ENCODE measurements at places on chromosomes 5 and 9.

DNA sequence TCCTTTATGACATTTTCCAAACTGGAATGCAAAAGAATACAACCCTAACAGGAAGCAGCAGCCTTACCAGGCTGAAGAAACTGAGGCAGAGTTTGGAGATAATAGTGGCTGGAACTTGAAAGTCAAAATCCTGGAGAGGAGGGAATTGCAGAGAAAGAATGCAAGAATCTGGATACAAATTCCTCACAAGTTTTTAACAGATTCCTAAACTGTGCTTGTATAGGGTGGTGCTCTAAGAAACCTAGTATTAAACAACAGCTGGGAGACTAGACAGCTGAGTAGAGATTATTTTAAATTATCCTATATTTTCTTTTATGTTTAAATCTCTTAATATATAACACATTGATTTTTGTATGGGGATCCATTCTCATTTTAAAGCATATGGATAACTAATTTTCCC, 30.7 kb downstream of the INVS start:
- DNase-seq = no peak

DNA sequence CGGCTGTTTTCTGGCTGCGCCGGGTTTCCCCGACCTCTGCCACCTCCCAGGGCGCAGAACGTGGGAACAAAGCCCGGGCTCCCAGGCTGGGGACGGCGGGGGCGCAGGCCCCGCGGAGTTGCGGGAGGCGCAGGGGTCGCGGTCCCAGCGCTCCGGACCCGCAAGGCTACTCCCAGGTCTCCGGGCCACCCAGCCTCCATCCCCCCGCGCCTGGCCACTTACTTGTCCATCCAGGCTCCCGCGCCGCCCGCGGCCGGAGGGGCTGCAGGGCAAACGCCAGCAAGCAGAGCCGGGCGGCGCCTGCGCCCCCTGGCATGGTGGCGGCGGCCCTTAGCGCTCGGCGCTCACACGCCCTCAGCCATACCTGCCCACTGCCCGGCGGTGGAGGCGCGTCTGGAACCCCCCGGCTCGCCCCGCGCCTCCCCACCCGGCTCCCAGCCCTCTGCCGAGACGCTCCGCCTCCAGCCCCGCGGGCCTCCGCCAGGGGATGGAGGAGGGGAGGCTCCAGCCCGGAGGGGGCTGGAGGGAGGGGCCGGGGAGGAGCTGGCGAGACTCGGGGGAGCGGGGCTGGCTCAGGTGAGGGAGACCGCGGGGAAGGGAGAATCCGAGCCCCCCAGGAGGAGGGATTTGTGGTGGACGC, at the start of gene ADAM19:
Gene ADAM19 (minus strand): TSS at position 395 of the 640 bp plus-strand sequence. CDS start 79 bp downstream, at position 316.
- no peak for DNase-seq

- DNase-seq = no peak
Measured at GRCh38 chr5:56876327-56876726, 33.1 kb upstream of the SETD9 start.

GRCh38 chr9:5042661-5043178, 57.6 kb downstream of the JAK2 start:
- DNase-seq = no peak

GRCh38 chr9:115524453-115525059, 406.6 kb upstream of the TNC start:
- DNase-seq = peak; percentile 71

- no peak for DNase-seq
Measured at GRCh38 chr9:72119853-72120252, 29.4 kb upstream of the GDA start.

- DNase-seq = no peak
Measured at GRCh38 chr9:1910269-1910811, 104.8 kb upstream of the SMARCA2 start.

DNA sequence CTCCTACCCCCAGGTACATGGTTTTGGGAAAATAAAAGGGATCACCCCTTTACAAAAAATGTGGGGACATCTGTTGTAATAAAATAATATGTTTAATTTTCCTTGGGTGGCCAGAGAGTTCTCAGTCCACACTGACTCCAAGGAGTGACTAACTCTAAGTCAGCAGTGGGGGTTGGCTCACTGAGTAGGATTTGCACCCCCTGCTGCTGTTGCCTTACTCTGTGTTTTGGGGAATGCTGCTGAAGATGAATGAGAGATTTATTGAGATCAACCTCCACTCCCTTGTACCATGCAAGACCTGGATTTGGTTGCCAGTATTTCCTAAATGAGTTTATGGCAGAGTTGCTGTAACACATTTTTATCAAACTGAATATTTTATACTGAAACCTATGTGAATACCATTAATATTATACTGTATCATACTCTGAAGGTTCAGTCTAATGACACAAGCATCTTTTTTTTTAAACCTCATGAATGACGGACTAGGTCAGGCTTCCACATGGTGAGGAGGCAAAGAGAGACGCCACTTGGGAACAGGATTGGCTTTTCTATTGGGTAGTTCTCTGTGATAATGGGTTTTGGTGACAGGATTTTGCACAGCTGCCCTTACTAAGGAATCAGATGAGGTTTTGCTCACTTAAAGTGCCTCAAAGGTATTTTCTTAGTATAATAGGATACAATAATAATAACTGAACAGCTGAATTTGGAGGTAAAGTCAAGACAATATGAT, 121.3 kb upstream of the OSMR start:
- DNase-seq = peak; percentile 78

DNA sequence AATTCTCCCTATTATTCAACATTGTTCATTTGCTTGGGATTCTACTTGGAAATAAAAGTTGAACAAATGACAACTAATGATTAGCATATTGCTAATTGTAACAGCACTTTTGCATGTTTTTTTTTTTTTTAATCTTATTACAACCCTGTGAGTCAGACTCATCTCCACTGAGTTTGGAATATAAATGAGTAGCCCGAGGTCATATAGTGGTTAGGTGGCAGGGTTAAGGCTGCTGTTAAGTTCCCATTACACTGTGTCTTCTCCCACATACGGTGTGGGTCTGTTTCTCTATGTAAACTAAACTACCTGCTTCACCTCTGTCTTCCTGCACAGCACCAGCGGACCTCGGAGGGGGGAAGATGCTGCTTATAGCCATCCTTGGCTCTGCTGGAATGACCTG, 92.4 kb downstream of the EQTN start:
- no peak for DNase-seq

- DNase-seq = no peak
Measured at GRCh38 chr9:124477211-124477647, 27.0 kb downstream of the ADGRD2 start.

DNA sequence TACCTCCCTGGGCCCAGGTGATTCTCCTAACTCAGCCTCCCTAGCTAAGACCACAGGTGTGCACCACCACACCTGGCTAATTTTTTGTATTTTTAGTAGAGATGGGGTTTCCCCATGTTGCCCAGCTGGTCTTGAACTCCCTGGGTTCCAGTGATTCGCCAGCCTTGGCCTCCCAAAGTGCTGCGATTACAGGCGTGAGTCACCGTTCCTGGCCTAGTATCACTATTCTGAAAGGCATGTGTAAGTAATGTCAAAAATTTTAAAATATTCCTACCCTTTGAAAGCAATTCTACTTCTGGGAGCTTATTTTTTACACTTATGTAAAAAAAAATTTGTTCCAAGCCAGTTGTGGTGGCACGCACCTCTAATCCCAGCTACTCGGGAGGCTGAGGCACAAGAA, 27.1 kb upstream of the TLE1 start:
- DNase-seq = peak; percentile 59

DNA sequence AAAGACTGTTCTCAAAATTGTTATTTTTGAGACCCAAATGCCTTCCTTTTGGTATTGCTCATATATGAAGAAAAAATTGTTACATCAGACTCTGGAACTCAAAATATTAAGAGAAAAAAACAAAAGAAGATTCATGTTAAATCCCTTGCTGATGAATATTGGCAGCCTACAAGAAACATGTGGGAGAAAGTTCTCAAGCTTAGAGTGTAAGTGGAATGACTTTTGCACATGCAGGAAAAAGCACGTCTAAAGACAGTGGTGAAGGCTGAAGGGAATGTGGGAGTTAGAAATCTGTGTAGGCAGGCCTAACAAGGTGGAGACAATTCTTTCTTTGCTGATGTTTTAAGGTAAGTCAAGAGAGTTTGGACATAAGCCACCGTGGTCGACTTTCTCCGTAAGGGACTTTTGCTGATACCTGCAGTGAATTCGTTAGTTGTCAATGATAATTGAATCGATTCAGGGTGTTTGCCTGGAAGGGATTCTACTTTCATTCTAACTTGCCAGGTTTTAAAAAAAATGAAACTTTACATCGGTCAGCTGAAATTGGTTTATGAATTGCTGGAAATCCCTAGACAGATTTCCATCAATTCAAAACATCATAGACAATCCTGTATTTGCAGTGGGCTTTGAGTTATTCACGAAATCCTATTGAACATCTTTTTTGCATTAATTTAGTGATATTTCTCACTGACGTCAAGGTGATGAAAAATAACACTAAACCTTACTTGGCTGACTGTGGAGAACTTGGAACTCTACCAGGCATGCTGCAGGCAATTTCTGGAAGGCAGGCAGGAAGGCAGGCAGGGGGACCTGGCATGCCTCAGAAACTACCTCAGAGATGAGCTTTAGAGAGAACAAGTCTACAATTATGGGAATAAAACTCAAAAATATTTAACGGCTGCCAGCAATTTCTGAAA, 359.1 kb upstream of the ADAMTSL1 start:
- DNase-seq = no peak

DNA sequence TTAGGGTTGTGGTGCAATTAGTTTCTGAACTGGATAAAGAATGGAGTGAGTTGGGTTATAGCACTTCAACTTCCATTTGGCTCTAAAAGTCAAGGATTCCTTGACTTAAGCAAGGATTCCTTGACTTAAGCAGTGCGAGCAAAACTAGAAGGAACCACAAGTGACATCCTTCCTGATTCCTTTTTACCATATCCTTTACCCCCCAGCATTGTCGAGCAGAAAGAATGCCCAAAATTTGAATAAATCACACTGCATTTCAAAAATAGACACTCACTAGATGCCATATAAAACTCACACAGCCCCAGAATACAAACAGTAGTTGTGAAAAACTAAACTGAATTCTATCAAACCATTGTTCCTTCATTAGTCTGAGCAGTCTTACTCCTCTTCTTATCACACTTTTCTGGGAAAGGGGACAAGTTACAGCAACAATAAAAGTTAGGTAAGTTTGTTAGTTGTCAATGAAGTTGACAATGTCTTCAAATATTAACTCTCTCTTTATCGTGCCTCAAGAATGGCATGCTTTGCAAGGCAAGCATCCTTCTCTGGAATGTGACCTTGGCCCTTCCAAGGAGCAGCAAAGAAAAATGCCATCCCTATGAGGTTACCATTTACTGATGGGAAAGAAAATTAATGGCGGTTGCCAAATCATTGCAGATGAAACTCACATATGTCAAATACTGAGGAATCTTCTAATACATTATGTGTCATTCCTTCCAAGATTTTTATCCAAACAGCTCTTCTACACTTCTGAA, 273.3 kb upstream of the ANKRD55 start:
- DNase-seq = peak; percentile 34

DNA sequence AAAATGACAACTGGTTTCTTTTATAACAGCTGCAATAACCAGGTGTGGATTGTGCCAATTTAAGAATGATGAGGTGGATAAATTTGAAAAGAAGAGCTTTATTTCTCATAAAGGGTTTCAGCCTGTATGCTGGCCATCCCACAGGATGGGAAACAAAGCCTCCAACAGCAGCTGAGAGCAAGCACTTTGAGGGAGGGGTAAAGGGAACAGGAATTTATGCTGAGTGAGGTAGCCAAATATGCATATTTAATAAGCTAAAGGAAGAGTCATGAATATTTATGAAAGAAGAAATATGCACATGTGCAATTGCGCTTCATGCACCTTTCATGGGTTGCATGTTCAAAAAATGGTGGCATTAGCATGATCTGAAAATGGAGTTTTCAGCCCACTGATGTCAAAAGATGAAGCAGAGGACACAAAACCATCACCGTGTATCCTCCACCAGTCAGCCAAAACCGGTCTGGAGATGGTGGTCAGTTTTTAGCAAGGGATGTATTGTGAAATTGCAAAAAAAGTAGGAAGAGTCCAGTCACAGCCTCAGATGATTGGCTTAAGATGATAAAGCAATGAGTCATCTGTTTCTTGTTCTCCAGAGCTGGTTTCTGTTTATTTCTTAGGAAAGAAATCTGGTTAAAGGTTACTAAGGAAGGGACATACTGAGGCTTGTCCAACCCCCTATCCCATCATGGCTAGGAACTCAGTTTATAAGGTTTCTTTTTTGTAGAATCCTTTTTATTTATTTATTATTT, 47.9 kb downstream of the DEPDC1B start:
- peak; percentile 62 for DNase-seq

GRCh38 chr9:114799925-114800324, 5.9 kb downstream of the TNFSF15 start:
- DNase-seq = no peak

DNA sequence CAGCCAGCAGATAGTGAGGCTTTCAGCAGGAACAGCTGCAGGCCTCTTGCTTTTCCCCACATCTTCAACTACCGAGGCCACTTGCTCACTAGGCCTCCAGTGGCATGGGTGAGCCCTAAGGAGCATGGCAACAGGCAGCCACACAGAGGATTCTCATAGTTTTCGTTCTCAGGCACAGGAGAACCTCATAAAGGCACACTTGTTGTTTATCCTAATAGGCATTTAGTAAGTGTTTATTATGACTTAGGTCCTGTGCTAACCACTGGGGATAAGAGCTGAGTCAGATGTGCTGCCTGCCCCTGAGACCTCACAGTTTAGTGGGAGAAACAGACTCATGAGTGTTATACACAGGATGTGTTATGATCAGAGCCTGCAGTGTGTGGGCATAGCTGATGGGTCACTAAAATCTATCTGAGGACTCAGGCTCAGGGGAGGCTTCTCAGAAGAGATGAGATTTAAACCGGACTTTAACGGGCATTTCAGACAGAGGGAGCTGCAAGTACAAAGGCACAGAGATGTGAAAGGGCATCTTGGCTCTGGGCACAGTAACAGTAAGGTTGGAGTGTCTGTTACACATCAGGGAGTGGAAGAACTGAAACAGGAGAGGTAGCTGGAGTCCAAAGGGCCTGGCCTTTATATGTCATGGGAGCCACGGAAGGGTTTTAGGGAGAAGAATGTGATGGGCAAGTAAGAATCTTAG, 21.0 kb upstream of the HEMGN start:
- peak; percentile 25 for DNase-seq
